Thyroid gland (tissue), 4 donors: ENCODE measurements at places on chromosomes 2 and 18. TPM values are rescaled to one million over a fixed set of nuclear protein-coding genes. Genes with fewer than 3 reads are reported as not detected.

Gene MARCO
- total RNA-seq, result 1.6 TPM

Gene ANKRD23
- total RNA-seq, result 3.2 TPM

Gene MOGAT1
- total RNA-seq, result not detected

Gene RALB
- 64.2 TPM for total RNA-seq

Gene PRKAG3
- not detected for total RNA-seq

Gene HOXD12
- total RNA-seq, result not detected

Gene PSTPIP2
- 2.0 TPM for total RNA-seq

Gene CGREF1
- total RNA-seq, result not detected

Gene RNF152
- total RNA-seq, result 22.3 TPM

Gene MAP4K4
- 37.1 TPM for total RNA-seq

Gene LIMS4
- 4.0 TPM for total RNA-seq

Gene LYPD1
- 1.9 TPM for total RNA-seq

Gene FAM124B
- total RNA-seq, result 1.5 TPM

Gene CABYR
- total RNA-seq, result not detected

Gene TNFRSF11A
- total RNA-seq, result 11.6 TPM

Gene MARCHF4
- not detected for total RNA-seq

Gene GREB1
- 2.7 TPM for total RNA-seq

Gene DQX1
- total RNA-seq, result not detected
